A549 (cell line): ENCODE measurements at places on chromosomes 2 and 18. TPM values are rescaled to one million over a fixed set of nuclear protein-coding genes. Genes with fewer than 3 reads are reported as not detected.

GRCh38 chr2:173226899-173227698 is 127.6 kb upstream of the CDCA7 start:
- DNase-seq = peak; percentile 28

- no peak for DNase-seq
These were observed 138.6 kb upstream of the CHAC2 start for GRCh38 chr2:53629001-53629400.

PCARE gene
- polyA plus RNA-seq = not detected in 3 replicates

GRCh38 chr2:60555066-60555782 is 1.8 kb upstream of the BCL11A start:
- peak; percentile 64 for DNase-seq

- no peak for DNase-seq
These were observed 95.2 kb upstream of the HS6ST1 start for GRCh38 chr2:128413718-128414341.

CHMP1B gene
- polyA plus RNA-seq = 34.4 to 44.9 TPM (median 39.3 TPM) in 3 replicates

GRCh38 chr2:190519975-190520767 is 14.4 kb downstream of the NEMP2 start:
- no peak for DNase-seq

DNA sequence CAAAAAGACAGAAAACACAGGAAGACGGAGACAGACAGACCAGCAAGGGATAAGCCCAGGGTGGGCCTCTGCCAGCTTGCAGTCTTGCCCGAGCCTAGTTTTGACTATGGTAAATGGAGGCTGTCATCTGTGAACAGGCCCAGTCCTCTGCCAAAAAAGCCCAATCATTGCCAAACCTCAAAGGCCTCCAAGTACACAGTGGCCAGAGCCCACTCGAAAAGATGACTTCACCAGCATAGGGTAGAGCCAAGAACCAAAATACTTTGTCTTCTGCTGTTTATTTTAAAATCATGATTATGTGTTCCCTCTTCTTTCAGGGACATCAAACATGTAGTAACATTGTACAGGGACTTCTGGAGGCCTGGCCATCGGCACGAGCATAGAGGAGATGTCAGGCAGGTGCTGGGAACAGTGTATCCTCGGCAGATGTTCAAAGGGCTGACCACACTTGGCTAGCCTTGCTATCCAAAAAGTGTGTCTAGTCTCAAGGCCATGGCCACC is 66.0 kb downstream of the TTC32 start:
- DNase-seq = no peak

DNA sequence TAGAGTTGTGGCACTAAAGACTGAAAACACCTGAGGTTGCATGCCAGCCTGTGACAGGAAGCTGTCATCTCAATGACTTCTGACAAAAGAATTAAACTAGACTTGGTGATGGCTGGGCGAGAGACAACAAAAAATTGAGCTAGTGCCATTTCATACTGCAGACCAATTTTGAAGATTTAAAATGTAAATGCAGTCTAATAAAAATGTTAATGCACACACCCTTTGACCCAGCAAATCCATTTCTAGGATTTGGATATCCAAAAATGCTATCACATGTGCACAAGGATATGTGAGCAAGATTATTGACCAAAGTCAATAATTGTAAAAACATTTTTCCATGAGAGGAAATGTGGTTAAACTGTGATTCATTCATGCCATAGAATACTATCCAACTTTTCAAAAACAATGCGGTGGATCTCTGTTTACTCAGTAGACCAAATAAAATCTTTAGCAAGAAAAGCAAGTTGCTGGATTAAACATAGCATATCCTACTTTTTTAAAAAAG is 5.6 kb downstream of the FBXO36 start:
- no peak for DNase-seq

TXNDC2 gene
- polyA plus RNA-seq = 0.06 to 0.12 TPM in 2 of 3 replicates, not detected in the other

- no peak for DNase-seq
These were observed 78.5 kb downstream of the SESTD1 start for GRCh38 chr2:179186126-179186525.

MRPL44 gene
- polyA plus RNA-seq = 39.0 to 40.7 TPM (median 40.0 TPM) in 3 replicates

PPM1G gene
- 222 to 230 TPM (median 230 TPM) in 3 replicates for polyA plus RNA-seq

CHRNG gene
- polyA plus RNA-seq = not detected in 3 replicates

GRCh38 chr2:126914811-126915500 is 16.3 kb downstream of the TEX51 start:
- no peak for DNase-seq

DNA sequence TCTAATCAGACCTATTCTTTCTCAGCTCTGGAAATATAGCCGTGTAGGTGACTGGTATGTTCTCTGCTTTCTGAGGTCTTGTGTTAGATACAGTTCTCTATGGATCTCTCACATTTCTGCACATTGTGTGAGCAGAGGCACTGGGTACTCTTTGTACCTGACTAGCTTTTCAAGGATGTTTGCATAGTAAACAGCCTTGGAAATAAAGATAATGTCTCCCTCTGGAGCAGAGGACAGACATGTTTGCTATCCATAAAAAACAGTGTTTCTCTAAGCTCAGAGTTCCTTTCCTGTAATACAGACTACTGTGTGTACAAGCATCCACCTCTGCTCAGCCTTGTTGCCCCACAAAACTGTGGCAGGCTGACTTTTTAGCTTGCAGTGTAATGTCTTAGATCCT is 279.2 kb downstream of the CTNNA2 start:
- no peak for DNase-seq

IL36B gene
- not detected in 3 replicates for polyA plus RNA-seq

DNA sequence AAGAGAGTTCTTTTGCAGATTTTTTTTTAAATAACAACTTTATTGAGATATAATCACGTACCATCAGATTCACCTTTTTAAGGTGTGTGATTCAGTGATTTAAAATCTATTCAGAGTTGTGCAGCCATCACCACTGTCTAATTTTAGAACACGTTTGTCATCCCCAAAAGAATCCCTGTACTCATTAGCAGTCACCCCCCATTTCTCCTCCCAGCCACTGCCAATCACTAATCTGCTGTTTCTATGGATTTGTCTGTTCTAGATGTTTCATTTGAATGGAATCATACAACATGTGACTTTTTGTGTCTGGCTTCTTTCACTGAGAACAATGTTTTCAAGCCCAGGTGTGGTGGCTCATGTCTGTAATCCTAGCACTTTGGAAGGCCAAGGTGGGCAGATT is 55.4 kb upstream of the RAPH1 start:
- DNase-seq = no peak

DNA sequence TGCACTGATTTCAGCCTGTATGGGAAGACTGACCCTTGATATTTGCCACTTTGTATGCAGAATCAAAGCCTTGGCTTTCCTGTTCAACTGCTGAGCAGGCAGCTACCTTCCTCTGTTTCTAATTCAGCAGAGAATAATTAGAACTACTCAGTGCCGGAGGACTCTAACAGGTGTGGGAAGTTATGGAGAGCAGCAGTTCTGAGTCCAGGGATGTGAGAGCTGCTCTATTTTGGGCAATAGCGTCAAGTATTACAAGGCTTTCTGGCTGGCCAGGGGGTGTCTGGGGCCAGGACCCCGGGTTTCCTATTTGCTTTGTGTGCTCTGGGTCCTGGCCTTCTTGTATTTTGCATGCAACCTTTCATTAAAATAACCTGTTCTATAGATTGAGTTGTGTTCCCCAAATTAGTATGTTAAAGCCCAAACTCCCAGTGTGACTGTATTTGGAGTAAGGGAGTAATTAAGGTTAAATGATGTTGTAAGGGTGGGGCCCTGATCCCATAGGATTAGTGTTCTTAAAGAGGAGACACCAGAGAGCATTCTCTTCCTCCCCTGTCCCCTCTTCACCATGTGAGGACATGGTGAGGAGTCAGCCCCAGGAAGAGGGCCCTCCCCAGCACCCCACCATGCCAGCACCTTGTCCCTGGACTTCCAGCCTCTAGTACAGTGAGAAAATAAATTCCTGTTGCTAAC is 5.6 kb upstream of the NTSR2 start:
- no peak for DNase-seq

DNA sequence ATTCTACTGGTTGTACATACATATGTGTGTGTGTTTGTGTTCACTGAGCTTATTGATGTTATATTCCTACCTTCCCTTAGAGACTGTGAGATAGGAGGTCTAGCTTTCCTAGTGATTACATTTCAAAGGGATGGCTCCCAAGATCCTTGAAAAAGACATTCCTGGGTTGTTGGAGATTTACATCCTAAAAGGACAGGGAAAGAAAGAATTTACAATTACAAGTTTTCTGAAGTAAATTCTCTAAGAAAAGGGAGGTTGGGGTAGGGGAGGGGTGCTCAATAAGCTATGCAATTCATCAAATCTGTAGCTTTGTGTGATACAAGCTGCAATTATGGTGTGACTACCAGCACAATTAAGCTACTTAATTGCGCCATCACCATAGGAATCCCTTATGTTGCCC is 284.3 kb downstream of the NUP35 start:
- no peak for DNase-seq

TWIST2 gene
- 6.0 to 8.7 TPM (median 7.1 TPM) in 3 replicates for polyA plus RNA-seq

TGFBRAP1 gene
- 13.3 to 13.7 TPM (median 13.6 TPM) in 3 replicates for polyA plus RNA-seq

DNA sequence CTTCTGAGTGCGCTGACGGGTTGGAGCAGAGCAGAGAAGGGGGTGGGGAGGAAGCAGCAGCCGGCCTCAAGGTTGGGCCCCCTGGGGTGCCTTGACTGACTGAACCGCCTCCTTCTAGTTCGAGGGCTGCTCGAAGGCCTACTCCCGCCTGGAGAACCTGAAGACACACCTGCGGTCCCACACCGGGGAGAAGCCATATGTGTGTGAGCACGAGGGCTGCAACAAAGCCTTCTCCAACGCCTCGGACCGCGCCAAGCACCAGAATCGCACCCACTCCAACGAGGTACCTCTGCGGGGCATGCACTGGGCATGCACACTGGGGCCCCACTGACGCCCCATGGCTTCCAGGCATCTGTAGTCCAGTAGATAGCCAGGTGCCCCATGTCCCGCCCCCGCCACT is 246.9 kb downstream of the GLI2 start:
- DNase-seq = no peak

SCN9A gene
- 7.7 to 8.3 TPM (median 7.7 TPM) in 3 replicates for polyA plus RNA-seq

DNA sequence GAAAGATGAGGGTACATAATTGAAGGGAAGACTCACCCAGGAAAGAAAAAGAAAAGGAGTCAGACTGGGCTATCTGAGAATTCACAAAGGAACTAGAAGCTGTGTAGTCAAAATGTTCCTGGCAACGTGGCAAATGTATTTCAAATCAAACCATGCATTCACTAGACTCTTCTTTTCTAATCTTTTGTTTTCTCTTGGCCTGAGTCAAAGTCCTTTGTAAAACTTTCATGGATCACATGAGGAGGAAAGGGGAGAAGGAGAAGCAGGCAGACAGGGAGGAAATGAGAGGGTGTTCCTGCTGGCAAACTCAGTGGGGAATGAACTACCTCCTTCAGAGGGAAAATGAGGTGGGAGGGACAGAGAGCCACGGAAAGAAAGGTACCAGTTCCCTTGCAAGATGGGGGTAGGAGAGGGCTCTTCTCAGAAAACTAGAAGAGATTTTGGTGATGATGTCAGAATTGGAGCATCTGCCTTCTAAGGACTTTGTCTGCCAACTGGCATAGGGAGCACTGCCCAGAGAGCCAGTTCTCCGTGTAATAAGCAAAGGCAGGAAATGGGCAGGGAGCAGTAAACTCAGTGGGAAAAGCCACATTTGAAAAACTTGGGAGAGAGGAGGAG is 51.4 kb downstream of the SLC8A1 start:
- no peak for DNase-seq

DNA sequence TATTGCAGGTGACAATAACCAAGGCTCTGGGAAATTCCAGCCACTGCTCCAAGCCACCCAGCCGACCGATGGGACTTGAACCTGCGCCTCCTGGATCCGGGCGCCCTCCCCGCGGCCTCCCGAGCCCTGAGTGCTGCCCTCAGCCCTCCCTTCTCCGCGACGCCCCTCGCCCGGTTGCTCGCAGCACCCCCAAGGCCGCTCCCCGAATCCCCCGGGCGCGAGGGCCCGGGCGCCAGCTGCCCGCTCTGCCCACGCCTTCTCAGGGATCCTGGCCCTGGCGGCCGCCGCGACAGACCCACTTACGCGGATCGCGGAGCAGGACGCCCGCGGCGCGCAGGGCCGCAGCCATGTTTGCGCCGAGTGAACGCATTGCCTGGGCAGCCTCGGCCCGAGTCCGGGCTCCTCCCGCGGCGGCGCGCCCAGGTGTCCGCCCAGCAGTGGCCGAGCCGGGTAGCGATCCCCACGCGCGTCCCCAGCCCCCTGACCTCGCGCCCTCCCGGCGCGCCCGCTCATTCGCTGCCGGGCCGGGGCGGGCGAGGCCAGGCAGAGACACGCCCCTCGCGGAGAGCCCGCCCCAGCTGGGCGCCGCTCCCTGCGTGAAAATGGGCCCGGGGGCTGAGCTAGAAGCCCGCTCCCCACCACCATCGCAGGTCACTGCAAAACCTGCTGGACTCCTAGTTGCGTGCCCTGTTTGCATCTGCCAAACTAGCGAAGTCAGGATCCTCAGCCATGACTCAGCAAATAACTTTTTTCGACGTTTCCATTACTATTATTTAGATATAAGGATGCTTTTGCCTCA is at the start of gene FECH:
Gene FECH (minus strand): TSS at position 452 of the 799 bp plus-strand sequence. CDS start 82 bp downstream, at position 370.
- DNase-seq = peak; percentile 70

DNA sequence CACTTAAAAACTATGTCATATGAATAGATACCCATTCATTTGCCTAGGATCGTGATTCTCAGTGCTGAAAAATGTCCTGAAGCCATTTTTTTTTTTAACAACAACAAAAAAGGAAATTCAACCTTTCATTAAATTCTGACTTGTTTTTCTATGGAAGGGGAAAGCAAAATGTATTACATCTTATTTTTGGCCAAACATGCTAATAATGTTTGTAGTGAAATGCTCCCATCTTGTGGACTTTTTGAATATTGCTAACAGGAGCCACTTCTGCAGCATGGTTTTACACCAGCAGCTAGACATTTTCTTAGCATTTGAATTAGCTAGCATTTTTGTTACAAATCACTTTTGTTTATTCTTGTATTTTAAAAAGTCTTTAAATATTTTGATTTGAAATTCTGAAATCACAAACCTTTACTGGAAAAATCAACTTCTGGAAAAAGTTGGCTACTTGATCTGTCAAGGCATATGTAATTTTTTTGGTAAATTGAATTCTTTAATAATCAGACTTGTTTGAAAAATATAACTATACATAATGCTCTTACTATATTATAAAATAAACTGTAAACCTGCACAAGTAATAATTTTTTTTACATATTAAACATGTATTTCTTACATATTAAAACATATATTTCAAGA is 75.8 kb downstream of the KIDINS220 start:
- DNase-seq = peak; percentile 49

DNA sequence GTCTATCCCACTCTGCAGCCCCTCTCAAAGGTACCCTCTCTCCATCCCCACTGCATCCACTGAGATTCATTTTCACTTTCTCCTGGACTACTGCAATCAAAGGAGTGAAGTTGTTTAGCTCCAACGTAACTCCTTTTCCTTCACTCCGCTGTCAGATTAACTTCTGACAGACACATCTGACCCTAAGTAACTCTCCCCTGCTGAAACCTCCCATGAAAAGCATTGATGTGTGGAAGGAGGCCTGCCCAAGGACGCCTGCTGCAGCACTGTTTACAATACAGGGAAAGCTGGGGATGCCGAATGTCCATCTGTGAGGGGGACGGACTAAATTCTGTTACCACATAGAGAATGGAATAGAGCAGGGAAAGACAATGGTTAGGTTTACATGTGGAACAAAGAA is 114.8 kb downstream of the TMEM163 start:
- no peak for DNase-seq

SFTPB gene
- 0.08 TPM in 1 of 3 replicates, not detected in the others for polyA plus RNA-seq

IKZF2 gene
- 0.14 to 0.18 TPM (median 0.17 TPM) in 3 replicates for polyA plus RNA-seq
